ENCODE measurements at places on chromosomes 11 and 22.

- DNase-seq, result no peak
Observed at GRCh38 chr11:44324749-44325525, 15.0 kb upstream of the ALX4 start.

GRCh38 chr22:32556159-32556558, 81.5 kb downstream of the FBXO7 start:
- DNase-seq, result no peak

GRCh38 chr11:2234963-2235362, 35.4 kb downstream of the ASCL2 start:
- no peak for DNase-seq

- DNase-seq, result no peak
Observed at GRCh38 chr11:68966894-68967780, 13.6 kb downstream of the MRGPRD start.

DNA sequence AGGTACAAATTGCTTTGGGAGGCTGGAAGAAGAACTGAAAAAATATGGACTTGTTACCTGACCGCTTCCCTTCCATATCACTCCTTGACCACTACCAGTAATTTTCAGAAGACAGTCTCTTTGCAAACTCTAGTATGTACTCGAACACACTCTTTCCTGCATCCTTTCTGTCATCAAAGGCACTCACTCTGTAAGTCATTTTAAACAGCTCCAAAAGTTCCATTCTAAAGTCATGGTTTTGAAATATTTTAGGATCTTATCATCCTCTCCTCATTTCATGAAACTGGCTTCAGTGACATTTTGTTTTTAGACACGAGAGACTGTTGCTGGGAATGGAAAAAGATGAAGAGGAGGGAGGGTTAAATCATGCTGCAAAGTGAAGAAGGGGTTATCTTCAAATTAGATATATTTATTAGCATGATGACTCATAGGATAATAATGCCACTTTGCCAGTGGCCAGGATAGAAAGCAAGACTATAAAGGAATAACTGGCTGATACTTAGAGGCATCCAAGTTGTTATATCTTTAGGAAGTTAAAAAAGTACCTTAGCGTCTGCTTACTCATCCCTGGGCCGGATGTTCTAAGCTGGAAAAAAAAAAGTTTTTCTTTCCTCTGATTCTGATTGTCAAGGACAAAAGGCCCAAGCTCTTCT, 549.3 kb downstream of the METTL15 start:
- no peak for DNase-seq

DNA sequence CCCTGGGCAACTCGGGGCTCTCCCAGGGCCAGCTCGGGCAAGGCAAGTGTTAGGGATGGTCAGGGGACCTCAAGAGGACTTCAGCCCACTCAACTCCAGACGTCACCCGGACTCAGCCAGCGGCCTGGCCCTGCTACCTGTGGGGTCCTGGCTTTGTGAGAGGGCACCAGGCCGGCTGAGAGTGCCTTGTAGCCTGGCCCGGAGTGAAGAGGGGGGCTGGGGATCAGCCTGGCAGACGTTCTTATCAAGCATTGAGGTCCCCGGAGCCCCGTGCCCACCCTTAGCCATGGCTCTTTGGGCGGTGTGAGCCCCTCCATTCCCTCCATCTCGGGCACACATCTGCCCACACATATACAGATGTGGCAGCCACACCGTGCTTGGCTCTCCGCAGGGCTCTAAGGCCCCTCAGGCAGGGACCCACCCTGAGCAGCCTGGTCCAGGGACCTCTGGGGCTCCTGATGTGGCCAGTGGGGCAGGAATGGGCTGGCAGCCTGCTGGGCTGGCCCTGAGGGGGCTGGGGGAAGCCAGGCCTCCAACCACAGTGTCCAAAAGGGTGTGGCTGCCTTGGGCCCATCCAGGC, 15.3 kb downstream of the LSP1 start:
- DNase-seq, result no peak

- no peak for DNase-seq
Observed at GRCh38 chr11:15295695-15296094, 181.0 kb downstream of the INSC start.

DNA sequence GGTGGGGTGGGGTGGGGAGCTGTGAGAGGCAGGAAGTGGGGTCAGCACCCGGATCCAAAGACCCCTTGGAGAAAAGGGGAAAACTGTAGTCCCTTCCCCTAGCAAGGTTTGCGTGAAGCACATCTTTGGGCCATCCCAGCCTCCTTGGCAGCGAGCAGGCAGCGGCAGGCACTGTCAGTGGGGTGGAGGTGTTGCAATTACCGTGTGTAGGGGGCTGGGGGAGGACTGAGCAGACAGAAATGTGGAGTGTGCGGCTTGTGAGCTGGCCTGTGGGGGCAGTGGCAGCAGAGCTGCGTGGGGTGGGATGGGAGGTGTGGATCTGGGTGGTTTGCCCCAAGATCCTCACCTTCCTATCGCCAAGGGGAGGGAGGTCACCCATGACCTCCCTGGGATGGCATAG, 16.4 kb downstream of the DAGLA start:
- DNase-seq, result no peak

DNA sequence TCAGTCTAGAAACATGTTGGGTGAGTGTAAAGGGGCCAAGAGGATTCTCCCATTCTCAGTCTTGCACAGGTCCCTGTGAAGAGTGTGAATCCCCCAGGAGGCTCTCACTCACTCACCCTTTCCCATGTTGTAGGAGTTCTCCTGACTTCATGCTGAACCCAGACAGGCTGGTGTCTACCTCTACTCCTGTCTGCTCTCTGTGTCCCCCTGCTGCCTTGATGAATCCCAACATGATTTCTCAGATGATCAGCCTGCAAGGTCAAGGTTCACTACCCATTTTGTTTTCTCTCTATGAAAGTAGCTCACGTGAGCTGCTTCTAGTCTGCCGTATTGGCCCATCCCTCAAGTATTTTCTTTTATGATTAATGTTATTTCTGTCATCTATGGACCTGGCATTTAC, 500.6 kb downstream of the ETS1 start:
- no peak for DNase-seq

- DNase-seq, result no peak
Observed at GRCh38 chr11:127965939-127966668, 621.3 kb downstream of the ETS1 start.

GRCh38 chr11:36317992-36318391, 21.9 kb downstream of the PRR5L start:
- DNase-seq, result no peak

DNA sequence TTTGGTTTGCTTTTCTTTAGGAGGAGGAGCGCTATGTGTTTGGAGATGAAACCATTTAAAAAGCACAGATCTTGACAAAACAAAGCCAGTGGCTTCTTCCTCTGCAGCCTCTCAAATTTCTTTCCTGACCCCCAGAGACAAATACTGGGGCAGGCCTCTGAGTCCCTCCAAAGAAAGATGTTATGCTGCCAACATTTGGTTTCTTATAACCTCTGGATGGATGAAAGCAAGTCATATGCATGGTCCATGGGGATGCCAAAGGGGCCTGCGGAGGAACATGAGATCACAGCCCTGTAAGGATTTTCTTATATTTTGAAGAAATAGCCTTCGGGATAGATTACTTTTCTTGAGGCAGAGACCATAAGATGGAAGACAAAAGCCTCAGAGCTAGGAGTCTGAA, 179.1 kb downstream of the TENM4 start:
- no peak for DNase-seq

DNA sequence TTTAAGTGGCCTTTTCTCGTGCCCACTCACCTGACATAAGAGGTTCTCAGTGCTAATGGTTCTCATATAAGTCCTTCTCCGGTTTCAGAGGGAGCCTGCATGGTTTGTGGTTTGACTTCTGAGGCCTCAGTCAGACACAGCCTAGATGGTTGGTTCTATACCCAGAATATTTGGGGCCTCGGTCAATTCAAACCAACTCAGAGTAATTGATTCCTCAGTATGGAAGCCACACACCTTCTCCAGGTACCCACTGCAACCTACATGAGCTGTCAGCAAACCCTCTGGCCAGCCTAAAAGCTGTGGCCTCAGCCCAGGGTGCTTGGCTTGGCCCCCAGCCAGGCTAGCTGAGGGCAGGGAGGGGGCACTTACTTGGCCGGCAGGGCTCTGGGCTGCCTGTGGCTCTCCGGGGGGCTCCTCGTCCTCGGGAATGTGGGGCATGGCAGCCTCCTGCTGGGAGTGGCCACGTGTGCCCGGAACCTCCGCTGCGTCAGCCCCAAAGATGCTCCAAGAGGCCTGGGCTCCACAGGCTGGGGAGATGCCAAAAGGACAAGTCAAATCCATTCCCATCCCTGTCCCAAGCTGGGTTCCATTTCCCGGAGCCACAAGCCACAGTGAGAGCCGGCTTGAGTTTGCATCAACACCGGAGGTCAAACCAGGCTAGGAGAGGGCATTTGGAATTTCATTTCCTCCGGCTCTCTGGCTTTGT, 41.7 kb downstream of the IRAG1 start:
- DNase-seq, result no peak

- DNase-seq, result no peak
Observed at GRCh38 chr11:117183724-117184349, 5.3 kb downstream of the SIDT2 start.

- no peak for DNase-seq
Observed at GRCh38 chr11:74626130-74626529, 33.7 kb downstream of the POLD3 start.

DNA sequence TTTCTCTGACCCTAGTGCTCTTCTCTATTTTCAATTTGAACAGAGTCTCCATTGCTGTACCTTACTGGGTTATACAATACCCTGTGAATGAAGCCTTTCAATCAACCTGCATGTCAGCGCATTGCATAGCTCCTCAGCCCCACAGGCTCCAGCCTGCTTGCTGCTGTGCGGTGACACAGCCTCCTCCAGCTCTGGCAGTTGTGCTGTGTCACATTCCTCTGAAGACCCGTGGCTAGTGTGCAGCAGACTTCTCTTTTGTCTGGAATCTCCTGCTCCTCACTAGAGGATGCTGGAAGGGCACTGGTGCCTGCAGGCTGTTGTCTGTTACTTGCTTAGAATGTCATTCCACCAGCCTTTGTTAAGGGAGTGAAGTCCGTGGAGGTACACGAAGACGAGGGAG, 390.1 kb upstream of the B3GAT1 start:
- no peak for DNase-seq

DNA sequence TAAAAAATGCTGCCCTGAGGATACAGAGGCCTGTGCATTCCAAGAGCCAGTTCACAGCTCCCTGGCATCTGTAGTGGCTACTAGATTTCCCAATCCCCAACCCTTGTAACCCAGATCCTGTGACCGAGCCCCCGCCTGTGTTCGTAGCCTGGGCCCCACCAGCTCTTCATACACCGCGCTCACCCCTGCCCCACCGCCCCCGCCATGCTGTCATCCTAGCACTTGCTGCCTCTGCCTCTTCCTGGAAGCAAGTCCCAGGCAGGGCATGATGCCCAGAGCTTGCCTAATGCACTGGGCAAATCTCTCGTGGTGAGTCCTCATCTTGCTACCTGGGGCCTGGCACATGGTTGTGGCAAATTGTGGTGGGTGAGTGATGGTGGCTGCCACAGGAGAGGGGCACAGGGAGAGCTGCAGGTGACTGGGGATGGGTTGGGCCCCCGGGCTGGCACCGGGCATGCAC, 7.1 kb downstream of the MGAT3 start:
- no peak for DNase-seq

- no peak for DNase-seq
Observed at GRCh38 chr11:130301002-130301401, 13.7 kb downstream of the ZBTB44 start.

DNA sequence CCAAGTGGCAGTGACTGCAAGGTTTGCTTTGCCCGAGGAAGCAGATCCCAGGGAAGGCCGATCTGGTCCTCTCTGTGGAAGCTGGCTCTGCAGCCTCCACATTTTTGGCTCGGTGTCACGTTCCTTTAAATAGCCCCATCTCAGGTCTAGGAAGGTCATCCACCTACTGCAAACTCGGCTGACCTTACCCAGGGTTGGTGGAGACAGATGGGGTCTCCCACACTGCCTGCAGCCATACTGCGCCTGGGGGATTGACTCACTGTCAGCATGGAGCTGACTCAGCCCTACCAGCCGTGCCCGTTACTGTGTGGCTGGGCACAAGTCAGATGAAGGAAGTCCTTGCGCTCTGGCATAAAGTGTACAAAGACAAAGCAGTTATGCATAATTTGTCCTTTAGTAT, 16.9 kb downstream of the CDPF1 start:
- DNase-seq, result no peak

DNA sequence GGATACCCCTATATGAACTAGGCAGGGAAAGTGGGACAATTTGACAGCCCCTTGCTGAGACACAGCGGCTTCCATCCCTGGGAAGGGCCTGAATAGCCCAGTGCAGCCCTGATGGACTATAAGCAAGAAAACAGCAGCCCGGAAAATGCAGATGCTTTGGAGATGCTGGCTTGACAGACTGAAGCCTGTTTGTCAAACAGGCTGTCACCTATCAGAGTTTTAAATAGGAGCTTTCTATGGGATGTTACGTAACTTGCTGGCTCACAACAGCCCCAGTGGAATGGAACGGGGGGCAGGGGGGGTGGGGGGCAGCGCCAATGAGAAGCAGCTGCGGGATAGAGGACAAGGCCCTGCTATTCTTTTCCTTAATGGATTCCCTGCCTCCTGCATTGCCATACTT, 91.9 kb upstream of the NTM start:
- DNase-seq, result no peak

DNA sequence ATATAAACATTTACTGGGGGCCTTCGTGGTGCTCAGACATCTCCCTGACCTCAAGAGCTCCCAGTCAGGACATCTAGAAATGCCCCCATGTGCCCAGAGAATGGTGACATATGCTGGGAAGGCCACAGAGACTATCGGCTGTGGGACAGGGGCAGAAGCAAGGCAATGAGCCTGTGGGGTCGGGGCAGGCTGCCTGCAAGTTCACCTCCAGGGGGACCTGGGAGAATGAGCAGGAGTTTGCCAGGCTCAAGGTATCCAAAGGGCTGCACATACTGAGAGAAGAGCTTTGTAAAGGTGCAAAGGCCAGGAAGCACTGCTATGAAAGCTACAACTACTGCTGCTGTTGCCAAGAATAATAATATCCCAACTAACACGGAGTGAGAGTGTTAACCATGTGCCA, 233.9 kb downstream of the TENM4 start:
- no peak for DNase-seq

- DNase-seq, result no peak
Observed at GRCh38 chr22:37054056-37054395, 2.5 kb downstream of the KCTD17 start.

GRCh38 chr22:48456449-48456848, 1371.2 kb downstream of the BRD1 start:
- no peak for DNase-seq

DNA sequence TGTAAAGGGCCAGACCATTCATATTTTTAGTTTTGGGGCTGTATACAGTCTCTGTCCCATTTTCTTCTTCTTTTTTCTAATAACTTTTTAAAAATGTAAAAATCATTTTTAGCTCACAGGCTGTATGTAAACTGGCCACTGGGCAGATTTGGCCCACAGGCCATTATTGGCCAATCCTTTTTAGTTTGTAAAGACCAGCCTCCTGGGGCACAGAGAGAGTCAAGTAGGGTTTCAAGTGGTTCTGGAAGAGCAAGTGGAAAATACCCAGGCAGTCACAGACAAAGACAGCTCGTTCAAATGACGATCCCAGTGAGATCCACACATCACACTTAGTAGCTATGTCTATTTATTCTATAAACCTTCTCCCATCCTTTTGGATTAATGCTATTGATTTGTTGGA, 150.2 kb upstream of the ARHGAP20 start:
- no peak for DNase-seq

Measured in stimulated activated CD4-positive, alpha-beta T cell treated with anti-CD3 and anti-CD28 coated beads, Interleukin-1b, Interleukin-23, amount 100 ng/mL, for 1 hour (primary cell).